ENCODE measurements at places on chromosomes 2 and 18.

DNA sequence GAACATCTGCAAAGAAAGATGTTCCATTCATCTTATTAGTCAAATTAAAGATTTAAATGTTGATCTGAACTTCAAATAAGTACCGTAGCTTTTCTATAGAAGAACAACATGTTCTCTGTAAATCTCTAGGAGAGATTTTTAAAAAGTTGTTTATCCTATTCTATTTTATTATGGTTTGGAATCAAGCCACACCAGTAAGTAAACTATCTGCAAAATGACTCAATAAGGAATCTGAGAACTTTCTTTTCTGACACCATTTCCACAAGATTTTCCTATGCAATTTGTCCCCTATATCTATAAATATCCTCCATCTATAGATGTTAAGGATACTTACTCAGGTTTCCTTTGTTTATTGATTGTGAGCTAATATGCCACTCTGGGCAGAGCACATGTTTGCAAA lies 736.6 kb downstream of the CBLN2 start:
- DNase-seq = no peak

DNA sequence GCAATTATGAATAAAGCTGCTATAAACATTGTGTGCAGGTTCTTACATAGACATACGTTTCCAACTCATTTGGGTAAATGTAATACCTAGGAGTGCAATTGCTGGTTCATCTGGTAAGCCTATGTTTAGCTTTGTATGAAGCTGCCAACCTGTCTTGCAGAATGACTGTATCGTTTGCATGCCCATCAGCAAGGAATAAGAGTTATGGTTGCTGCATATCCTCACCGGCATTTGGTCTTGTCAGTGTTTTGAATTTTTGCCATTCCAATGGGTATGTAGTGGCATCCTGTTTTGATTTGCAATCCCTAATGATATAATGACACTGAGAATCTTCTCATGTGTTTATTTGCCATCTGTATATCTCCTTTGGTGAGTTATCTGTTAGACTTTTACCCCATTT lies 20.7 kb downstream of the CCDC150 start:
- no peak for DNase-seq

DNA sequence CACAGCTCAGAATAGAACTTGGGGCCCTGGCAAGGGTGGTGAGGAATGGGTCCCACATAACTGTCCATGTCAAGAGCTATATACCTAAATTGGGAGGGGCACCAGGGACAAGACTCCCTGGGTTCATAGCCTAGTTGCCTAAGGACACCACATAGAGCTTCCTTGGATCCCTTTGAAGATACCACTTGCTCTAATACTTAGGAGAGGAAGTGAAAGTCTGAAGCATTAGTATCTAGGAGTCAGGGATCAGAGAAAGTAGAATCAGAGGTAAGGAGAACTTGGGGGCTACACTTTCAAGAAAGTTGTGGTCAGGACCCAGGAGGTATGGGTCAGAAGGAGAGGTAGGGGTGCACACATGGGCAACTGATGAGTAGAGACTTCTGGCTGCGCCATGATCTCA lies 318.2 kb upstream of the SLC39A10 start:
- DNase-seq = no peak

DNA sequence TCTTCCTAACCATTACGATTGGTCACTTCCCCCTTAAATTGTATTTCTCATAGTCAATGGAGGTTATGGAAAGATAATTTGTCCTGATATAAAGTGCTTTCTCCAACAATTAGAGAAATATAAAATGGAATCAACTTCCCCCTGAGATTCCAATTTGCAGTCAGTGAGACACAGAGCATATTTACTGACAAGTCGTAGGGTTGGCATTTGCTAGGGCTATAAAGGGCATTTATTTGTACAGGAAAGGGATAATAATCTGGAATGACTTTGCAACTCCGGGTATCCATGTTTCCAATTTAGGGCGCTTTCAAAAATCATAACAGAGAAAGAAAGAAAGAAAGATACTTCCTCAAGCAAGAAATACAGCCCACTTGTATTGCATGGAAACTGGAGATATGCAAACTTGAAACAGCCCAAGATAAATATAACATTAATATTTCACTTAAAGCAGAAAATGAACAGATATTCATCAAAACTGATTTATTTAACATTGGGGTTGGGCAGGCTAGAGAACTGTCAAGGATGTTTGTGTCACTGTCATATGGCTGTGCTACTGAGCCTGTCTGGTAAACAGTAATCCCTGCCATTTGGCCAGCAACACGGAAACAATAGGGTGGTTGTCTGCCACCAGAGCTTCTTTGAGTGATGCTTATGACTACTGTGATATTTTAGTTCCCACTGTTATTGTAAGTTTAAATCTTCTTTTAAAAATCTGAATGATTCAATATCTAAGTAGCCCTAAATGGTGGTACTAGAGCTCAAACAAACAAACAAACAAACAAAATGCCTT lies 621.8 kb downstream of the LRP1B start:
- no peak for DNase-seq

- no peak for DNase-seq
Observed at GRCh38 chr2:149884871-149885270, 297.3 kb upstream of the MMADHC start.

DNA sequence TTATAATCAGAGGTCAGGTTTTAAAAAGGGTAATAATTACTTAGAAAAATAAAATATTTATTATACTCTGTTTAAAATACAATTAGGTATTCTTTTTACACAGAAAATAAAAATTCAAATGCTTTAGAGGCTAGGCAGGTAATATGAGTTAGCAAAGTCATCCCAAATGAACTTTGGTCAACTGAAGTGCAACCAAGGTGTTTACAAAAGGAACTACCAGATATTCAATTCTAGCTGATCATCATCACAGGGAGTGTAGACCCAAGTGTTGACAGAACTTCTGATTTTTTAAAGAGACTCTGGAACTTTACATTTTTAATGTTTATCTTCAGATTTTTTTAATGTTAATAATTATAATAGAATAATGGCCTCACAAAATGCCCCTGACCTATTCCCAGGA lies 59.3 kb upstream of the COL5A2 start:
- DNase-seq = no peak

DNA sequence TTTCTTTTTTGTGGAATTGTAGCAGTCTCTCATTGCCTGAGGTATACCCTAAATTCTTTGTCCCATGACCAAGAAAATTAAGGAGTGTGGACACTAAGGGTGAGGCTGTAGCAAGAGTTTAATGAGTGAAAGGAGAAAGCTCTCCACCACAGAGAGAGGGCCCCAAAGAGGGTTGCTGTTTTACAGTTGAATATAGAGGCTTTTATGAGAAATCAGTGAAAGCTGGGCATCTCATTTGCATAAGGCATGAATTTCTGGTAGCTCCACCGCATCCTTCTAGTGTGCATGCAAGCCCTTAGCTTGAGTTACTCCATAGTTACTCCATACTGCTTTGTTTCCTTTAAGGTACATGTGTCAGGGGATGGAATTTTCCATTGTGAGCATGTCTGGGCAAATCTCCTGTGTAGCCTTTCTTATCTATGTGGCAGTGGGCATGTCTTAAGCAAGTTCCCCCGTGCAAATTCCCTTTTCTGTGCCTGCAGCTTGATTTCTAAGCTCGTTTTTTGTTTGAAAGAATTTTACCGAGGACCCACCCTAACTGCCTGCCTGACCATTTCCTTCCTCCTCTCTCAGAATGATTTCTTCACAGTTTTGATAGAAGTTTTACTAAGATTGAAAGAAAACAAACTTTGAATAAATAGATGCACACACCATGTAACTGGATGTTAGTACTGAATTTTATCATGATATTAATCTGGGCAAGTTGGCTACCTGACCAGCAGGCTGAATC lies 218.9 kb downstream of the PARD3B start:
- no peak for DNase-seq

DNA sequence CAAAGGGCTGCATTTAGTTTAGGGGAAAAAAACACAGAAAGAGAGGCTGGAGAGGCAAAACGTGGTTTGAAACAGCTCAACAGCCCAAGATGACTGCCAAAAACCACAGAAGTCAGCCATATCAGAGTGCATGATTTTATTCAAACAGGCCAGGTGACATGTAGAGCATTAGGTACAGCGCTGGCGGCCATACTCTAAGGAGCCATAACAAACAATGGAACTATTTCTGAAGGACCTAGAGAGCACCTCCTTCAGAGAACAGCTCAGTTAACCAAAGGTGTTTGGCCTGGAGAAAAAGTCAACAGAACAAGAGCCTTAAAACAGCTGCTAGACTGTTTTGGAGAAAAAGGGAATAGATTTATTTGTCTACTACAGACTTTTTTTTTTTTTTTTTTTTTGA lies 2.6 kb downstream of the THADA start:
- no peak for DNase-seq

GRCh38 chr2:85853499-85854165 lies 35.2 kb downstream of the ST3GAL5 start:
- DNase-seq = no peak

DNA sequence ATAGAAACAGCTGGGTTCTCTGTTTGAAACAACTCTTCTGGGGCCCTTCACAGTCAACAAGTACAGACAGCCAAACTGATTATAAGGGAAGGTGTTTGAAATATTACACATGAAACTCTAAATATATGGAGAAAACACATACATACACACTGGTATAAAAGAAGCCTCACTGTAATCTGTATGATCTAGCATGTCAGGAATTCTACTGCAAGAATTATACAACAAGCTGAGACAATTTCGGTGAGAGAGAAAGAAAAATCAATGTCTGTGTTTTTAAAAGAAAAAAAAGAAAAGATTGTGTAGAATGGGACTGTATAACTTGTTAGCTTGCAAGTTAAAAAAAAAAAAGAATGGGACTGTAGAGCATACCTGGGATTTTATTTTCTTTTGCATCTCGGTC lies 26.3 kb downstream of the IRS1 start:
- DNase-seq = no peak

DNA sequence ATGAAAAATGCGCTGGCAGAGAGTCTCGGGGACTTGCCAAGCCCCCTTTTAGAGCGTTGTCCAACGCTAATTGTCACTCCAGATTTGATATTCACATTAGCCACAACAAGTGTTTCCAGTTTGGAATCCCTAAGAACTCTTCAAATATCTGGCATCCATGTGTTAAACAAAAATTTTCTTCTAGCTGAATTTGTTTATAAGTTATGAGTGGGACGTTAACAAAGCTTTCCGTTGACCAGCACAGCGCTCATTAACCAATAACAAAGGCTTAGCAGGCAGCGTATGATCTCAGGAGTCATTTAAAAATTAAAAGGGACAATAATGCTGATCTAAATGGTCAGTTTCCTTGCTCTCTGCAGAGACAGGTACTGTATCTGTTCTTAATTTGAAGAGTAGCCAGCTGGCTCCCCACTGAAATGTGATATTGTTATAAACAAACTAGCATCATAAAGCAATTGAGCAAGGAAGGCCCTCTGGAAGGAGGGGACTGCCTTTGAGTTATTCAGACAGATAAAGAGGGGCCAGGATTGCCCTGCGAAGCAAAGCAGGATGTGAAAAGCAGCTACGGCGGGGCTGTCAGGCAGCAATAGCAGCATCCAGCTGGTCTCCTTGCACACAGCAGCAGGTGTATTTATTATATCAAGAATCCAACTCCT lies 337.2 kb upstream of the SALL3 start:
- DNase-seq = no peak

DNA sequence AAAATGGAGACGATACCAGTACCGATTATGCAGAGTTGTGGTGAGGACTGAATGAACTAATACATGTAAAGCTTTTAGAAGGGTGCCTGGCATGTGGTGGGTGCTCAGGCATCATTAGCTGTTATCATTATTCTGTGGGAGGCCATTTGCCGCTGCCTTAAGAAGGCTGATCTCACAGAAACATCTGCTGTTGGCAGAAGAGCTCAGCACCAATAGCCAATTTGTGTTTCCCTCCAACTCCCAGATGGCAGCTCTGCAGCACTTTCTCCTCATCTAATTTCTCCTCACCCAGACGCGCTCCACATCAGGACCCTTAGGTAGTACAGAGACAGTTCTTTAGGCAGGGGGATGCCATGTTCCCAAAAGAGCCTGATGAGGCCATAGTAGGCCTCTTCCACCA lies 15.8 kb upstream of the CYP1B1 start:
- DNase-seq = no peak

GRCh38 chr2:219444566-219445091 lies 10.0 kb downstream of the SPEG start:
- DNase-seq = no peak

GRCh38 chr2:196225213-196225612 lies 53.8 kb upstream of the STK17B start:
- no peak for DNase-seq

DNA sequence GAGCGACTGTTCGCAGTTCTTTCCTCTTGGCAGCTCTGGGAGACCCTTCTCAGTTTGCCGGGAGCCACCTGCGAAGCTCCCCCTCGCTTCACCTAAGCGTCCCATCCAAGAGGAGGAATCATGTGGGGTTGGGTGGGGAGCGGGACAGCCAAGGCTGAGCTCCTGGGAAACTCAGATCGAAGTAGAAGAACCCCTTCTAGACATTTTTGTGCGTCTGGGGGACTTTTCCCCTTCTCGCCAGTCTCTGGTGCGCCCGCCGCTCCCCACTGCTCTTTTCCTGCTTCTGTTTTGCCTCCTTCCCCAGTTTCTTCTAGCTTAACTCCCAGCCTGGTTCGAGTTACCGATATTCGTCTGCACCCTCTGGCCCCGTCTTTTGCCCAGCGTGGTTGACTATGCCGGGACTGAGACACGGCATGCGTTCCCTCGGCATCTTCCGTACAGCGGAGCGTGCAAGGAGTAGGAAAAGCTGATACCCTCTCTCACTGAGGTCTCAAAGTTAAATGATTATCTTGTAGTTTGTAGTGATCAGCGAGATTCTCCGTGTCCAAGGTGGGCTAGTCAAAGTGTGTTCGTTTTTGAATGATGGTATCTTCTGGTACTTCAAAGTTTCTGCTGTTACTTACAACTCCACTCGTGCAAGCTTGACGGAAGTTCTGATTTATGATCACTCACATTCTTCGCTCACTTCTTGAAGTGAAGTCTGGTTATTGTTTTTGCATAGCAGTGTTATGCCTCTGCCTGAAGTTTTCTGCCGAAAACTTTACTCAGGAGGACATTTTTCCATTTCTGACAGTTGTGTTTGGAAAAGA lies 664 bp downstream of the CAMKMT start:
- no peak for DNase-seq

- DNase-seq = no peak
Observed at GRCh38 chr2:65799141-65799854, 366.9 kb upstream of the SPRED2 start.

- DNase-seq = no peak
Observed at GRCh38 chr2:167438206-167438605, 549.9 kb downstream of the XIRP2 start.

DNA sequence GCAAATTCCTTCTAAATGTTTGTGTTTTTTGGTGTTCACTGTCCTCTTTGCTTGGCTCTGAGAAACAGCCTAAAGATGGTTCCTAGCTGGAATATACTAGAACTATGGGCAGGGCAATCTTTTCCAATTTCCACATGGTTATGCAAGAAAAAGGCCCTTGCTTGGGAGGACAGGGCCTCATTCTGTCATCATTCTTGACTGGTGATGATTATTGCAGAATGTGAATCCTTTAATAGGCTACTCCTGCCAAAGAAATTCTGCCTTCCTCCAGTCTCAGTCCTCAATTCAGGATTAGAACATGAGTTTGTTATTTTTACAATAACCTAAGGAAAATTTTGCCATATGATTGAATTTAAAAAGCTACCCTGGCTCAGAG lies 218.7 kb downstream of the HNMT start:
- no peak for DNase-seq

GRCh38 chr2:178829299-178829960 lies 22.2 kb upstream of the TTN start:
- DNase-seq = no peak

GRCh38 chr2:60140185-60140584 lies 413.3 kb downstream of the BCL11A start:
- DNase-seq = no peak

- DNase-seq = no peak
Observed at GRCh38 chr18:5175378-5175777, 21.7 kb downstream of the AKAIN1 start.

- no peak for DNase-seq
Observed at GRCh38 chr2:175808858-175809257, 193.2 kb downstream of the LNPK start.
